ENCODE measurements at places on chromosomes 16 and 17. TPM values are rescaled to one million over a fixed set of nuclear protein-coding genes. Genes with fewer than 3 reads are reported as not detected.

RHBDL3 gene
- total RNA-seq = 4.6 TPM

CIBAR2 gene
- total RNA-seq = not detected

HOXB2 gene
- 1.1 TPM for total RNA-seq

PRR15L gene
- 0.12 TPM for total RNA-seq

GNAO1 gene
- total RNA-seq = 0.51 TPM

TNFRSF13B gene
- total RNA-seq = not detected

NTN3 gene
- 0.05 TPM for total RNA-seq

PMP22 gene
- 256 TPM for total RNA-seq

CDRT15 gene
- not detected for total RNA-seq

PRR35 gene
- total RNA-seq = 0.13 TPM

CCDC154 gene
- total RNA-seq = 0.49 TPM

BCL6B gene
- total RNA-seq = not detected

SPNS3 gene
- not detected for total RNA-seq

RNFT1 gene
- total RNA-seq = 15.5 TPM

HS3ST4 gene
- total RNA-seq = not detected

GCGR gene
- total RNA-seq = not detected

ATAD5 gene
- 5.2 TPM for total RNA-seq

MARVELD3 gene
- 0.20 TPM for total RNA-seq

QPRT gene
- 1.0 TPM for total RNA-seq

MYH10 gene
- total RNA-seq = 21.3 TPM

TMEM94 gene
- 49.1 TPM for total RNA-seq

SRL gene
- total RNA-seq = 0.02 TPM

TP53TG3C gene
- 0.31 TPM for total RNA-seq

P2RX1 gene
- not detected for total RNA-seq

IL4R gene
- 42.6 TPM for total RNA-seq

PRRT2 gene
- 0.66 TPM for total RNA-seq

MATCAP1 gene
- 5.2 TPM for total RNA-seq

DNAAF1 gene
- total RNA-seq = 0.50 TPM

KRT36 gene
- not detected for total RNA-seq

GP1BA gene
- not detected for total RNA-seq

MT3 gene
- total RNA-seq = 0.40 TPM

NRN1L gene
- not detected for total RNA-seq

CFAP97D1 gene
- 0.07 TPM for total RNA-seq

GDPD3 gene
- 1.4 TPM for total RNA-seq

PERCC1 gene
- not detected for total RNA-seq

USP43 gene
- 3.8 TPM for total RNA-seq

ADAD2 gene
- total RNA-seq = not detected

CCDC40 gene
- total RNA-seq = 5.9 TPM

MYO15B gene
- 72.6 TPM for total RNA-seq

CLEC10A gene
- not detected for total RNA-seq
